ENCODE measurements at places on chromosomes 5 and 9.

DNA sequence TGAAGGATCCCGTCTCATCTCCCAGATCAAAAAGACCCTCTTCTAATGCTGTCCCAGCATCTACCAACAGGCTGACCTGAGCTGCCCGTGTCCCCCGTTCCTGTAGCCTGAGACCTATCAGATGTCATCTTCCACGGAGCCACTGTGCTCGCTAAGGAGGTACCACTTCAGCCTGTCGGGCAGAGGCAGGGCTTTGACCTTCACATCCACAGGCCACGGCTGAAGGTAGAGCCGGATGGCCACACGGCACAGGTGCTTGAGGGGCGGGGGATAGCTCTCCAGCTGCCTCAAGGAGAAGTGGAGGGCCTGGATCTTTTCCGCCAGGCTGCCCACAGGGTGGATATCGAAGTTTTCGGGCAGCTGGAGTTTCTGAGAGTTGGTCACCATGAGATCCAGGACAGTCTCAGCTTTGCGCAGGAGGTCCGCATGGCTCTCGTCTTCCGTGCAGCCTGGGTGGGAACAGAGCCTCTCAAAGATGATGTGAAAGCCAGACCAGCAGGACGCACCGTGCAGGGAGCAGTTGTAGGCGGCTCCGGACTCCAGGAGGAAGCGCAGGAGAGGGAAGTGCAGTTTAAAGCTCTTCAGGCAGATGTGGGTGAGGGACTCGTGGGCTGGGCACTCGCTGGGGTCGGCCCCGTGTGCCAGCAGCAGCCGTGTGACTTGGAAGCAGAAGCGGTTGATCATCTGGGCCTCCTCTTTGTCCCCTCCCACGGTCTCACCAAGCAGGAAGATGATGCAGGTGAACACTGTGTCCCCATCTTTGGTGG lies 4.1 kb downstream of the ASB6 start:
- no peak for DNase-seq

DNA sequence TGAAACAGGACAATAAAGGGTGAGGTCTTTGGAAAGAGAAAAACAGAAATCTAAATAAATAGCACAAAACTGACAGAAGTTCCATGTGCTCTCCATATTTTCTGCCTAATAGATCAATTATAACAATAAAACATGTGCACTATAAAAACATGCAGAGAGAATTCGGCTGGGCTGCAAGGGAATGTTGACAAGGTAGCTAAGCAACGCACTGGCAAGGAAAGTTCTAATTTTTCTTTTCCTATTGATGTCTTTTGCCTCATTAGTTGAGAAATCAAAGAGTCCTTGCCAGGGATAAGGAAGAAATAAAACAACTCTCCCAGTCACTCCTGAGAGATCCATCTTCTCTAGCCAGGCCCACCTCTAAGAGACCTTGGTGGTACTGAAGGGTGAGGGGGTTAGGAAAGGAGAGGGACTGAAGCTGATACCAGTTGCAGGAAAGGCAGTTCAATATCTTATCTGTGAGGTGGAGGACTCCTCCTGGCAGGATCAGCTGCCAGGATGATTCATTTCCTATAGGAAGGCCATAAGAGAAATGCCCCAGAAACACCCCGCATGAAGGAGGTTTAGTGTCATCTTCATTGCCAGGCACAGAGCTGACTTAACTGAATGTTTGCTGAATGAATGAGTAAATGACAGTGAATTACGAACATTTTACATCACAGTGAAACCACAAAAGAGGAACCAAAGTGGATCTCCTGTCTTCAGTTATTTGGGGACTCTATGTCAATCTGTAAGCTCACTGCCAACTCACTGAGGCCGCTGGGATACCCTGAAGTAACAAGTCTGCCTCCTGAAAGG lies 63.7 kb upstream of the IFNK start:
- DNase-seq, result no peak

- DNase-seq, result no peak
Observed at GRCh38 chr5:4027088-4027734, 431.6 kb downstream of the IRX1 start.

- DNase-seq, result no peak
Observed at GRCh38 chr5:186091-187041, 4.9 kb upstream of the LRRC14B start.

DNA sequence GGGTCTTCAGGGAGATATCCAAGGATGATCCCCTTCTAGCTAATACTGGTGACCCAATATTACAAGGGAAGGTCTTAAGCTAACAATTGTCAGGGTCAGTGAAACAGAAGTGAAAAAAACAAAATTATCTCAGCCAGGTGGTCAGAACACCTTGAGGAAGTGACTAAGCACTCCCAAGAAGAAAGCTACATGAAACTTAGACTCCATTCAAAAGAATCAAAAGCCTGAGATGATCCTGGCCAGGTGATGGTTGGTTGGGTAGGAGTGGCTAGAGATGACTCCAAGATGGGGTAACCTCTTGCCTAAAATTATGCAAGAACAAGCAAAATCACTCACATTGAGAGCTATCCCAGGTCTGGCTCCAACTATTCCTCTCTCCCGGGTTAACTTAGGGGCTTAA lies 5.4 kb downstream of the VCP start:
- no peak for DNase-seq

- DNase-seq, result no peak
Observed at GRCh38 chr5:174690271-174690670, 34.1 kb upstream of the MSX2 start.

- no peak for DNase-seq
Observed at GRCh38 chr9:77498891-77499290, 149.2 kb downstream of the GNA14 start.

DNA sequence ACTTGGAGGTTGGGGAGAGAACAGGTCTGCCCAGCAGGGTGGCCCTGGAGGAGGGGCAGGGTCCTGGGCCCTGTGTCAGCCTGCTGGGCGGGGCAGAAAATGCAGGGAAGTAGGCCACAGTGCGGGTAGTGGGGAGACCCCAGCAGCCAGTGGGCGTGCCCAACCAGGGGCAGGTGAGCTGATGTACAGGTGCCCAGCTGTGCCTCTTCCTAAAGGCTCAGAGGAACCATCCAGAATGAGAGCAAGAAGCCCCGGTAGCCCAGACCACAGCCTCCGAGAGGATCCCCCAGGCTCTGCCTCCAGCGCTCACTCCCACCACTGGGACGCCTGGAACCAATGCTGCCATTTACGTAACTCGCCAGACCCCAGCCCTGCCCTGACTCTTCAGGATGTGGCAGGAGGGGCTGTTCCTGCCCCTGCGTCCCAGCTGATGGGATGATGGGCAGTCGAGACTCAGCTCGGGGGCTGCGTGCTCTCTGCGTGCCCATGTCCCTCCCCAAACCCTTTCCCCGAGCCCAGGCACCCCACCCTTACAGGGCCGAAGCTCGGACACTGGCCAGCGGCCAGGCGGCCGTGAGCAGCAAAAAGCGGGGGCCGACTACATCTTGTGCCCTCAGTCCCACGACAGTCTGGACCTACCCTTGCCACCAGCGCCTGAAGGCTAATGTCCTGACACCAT lies 17.9 kb upstream of the QRFP start:
- no peak for DNase-seq

DNA sequence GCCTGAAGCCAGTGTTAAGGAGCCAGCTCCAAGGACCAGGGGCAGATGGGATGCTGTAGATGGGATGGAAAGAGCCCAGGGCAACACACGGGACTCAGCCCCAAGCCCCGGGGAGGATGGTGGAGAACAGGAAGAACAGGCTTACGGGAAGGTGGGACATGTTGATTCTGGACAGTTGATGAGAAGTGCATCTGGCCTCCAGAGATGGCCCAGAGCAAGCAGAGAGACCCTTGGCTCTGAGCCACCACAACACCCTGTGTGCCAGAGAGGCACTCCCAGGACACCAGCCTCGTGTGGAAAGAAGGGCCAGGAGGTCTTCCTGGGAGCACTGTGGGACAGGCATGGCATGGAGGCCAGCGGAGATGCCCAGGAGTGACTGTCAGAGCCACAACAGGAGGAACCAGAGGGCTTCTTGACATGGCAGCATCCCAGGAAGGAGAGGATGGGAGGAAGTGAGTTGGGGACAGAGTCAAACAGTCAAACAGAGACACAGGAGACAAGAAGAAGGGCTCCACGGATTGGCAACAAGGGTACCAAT lies 156.3 kb upstream of the MVB12B start:
- DNase-seq, result no peak

DNA sequence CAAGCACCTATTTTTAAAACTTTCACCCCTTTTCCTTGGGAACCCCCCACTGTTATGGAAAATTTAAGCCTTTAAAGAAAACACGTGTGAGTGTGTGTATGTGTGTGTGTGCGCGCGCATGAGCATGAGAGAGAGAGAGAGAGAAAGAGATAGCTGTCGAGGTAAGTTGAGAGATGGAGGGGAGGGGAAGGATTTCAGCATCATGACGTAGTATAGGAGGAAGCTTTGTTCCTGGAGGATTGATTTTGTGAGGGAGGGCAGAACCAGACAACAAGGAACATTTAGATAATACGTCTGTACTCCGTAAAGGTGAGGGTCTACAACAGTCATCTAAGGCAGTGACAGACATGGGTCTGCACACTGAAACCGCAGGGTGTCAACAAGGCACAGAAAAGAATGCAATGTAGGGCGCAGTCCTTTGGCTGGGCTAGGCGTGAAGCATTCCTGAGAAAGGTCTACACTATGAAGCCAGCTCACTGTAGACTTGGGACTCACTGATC lies 227.7 kb downstream of the SMARCA2 start:
- DNase-seq, result no peak

GRCh38 chr9:88224938-88225337 lies 86.7 kb upstream of the SPATA31C2 start:
- no peak for DNase-seq

DNA sequence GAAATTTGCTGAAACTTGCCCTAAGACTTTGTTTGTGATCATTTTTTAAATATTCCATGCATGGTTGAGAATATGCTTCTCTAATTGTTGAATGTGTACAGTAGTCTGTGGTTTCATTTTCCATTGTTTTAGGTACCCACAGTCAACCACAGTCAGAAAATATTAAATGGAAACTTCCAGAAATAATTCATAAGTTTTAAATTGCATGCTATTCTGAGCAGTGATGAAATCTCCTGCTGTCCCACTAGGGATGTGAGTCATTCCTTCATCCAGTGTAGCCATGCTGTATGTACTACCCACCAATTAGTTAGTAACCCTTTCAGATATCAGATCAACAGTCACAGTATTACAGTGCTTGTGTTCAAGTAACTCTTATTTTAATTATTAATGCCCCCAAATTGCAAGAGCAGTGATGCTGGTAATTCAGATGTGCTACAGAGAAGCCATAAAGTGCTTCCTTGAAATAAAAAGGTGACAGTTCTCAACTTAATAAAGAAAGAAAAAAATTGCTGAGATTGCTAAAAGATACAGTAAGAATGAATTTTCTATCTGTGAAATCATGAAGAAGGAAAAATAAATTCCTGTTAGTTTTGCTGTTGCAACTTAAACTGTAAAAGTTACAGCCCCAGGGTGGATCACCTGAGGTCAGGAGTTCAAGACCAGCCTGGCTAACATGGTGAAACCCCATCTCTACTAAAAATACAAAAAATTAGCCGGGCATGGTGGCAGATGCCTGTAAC lies 79.9 kb upstream of the FBXL17 start:
- no peak for DNase-seq

DNA sequence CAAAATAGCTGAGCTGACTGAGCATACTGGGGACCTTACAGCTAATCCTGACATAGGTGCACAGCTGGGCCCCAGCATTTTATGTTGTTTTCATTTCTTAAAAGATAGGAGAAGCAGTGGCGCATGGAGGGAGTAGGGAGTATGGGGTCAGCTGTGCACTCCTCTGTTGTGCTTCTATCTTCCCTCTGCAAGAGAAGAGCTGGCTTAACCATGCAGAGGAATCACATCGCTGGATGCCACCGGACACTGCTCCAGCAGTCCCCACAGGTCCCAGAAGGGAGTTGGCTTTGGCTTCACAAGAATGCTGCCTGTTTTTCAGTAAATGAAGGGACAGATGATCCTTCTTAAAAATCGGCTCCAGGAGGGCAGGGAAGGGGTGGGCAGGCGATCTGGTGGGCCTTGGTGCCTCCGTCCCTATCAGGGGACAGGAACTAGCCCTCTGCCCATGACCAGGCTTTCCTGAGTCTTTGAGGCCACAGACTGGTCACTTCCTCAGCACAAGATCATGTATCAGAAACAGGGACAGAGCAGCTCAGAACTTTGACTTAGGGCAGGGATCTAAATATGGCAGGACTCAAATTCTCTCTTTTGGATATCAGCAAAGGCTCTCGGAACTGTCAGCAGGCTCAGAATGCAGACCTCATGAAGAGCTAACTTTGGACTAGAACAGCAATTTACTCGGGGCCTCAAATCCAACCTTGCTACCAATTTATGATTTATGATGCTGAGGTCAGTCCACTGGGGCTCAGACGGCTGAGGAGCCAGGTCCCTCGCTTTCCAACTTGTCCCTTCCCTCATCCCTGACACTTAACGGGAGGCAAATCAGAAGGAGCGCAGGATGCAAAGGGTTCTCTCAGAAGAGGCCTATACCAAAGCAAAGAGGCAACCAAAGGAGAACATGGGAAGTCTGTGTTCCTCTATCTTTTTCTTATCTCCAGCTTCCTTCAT lies 47.2 kb downstream of the MARCHF3 start:
- no peak for DNase-seq

- no peak for DNase-seq
Observed at GRCh38 chr5:78500028-78500427, 139.6 kb downstream of the SCAMP1 start.

DNA sequence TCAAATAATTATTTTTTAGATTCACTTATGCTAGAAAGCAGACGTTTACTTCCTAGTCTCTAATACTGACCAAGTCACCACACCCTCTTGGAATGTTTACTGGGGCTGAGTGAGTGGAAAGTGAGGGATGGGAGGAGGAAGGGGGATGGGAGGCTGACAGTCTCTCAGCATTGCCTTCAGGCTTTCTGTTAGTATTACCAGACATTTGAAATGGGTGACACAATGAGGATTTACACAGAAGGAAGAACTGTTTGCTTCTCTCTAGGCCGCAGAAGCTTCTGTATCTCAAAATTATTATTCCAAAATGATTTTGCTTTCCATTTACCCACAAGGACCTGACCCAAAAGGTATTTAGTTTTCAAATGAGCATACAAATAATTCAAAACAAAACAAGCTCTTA lies 232.8 kb upstream of the ZNF608 start:
- no peak for DNase-seq

DNA sequence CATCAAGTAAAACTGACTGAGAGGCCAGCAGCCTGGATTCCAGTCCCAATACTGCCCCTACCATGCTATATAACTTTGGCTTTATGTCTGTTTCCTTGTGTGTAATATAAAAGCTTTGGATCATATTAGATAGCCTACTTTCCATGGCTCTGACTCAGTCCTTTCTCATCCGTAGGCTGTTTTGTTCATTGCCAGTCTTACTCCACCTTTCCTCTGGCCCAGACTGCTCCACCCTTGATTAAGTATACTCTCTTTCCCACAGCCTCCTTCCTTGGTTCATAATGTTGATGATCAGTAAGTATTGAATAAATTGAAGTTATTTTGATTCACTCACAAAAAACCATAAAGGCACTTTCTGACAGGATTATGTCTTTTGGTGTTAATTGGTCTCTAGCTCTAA lies 1.5 kb upstream of the MRPS30 start:
- no peak for DNase-seq

DNA sequence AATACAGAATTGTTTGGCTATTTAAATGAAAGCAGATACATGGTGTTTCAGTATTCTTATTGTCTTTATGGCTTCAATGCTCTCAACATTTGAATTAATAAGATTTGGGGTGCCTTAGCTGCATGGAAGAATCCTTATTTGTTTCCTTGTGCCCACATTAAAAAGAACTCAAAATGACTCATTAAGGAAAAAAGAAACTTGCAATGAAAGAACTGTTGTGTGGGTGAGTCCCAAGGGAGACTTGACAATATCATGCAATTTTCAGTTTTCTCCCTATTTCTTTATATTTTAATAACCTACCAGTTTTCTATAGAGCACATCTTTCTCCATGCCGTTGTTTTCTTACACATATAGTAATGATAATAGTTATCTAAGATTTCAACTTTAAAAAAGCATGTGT lies 404.0 kb downstream of the PDE4D start:
- DNase-seq, result no peak

Measured in brain pericyte (primary cell).